Left lung (tissue), 14 donors: ENCODE measurements at places on chromosomes 2 and 18. TPM values are rescaled to one million over a fixed set of nuclear protein-coding genes. Genes with fewer than 3 reads are reported as not detected.

DNA sequence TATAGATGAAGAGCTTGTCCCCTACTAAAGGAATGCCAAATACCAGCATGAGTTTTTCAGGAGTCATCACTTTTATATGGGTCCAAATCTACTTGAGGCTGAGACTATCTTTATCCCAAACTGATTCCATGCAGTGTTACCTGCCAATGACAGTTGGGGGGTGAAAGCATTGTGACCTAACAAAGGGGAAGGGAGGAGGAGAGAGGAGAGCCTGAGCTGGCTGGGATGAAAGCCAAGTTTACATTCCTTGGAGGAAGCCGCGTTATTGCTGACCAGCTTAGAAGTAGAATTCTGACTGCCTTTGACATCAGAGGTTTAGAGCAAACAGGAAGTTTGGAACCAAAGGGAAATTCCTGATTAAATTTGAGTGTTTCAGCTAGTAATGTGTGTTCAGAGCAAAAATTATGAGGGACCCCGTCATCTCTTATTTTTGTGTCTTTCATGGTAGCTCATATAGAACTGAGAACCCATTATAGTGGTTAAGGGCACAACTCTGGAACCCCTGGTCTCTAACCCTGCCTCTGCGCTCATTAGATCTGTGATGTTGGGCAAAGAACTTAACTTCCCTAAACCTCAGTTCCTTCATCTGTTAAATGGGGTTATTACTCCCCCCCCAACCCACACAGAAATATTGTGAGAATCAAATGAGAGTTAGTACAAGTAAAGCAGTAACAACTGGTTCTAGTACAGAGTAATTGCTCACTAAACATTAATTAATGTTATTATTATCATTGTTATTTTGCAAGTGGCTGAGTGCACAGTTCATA, 199.3 kb upstream of the EPAS1 start:
- peak; percentile 96 for DNase-seq

The RIT2 gene
- polyA plus RNA-seq = not detected

The TXNDC9 gene
- 43.7 TPM for polyA plus RNA-seq

GRCh38 chr18:23723121-23723520, 33.9 kb downstream of the LAMA3 start:
- no peak for DNase-seq

DNA sequence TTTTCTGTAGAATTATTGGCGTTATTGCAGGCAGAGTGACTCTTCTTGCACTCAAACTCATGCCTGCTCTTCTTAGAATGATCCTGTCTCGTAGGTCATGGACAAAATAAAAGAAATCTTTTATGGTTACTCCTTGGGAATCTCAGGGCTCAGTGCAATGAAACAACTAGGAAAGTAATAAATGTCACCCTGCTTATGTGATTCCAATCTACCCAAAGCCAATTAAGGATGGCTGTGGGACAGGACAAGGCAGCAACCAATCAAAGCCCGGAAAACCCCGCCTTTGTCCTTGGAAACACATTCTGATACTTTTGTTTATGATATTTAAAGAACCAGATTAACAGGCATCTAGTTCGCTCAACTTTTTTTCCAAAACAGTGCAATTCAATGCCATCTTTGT, 53.0 kb downstream of the GRB14 start:
- no peak for DNase-seq

GRCh38 chr2:162221064-162221463, 22.2 kb downstream of the FAP start:
- DNase-seq = peak; percentile 49

The CCDC102B gene
- polyA plus RNA-seq = 16.1 TPM

DNA sequence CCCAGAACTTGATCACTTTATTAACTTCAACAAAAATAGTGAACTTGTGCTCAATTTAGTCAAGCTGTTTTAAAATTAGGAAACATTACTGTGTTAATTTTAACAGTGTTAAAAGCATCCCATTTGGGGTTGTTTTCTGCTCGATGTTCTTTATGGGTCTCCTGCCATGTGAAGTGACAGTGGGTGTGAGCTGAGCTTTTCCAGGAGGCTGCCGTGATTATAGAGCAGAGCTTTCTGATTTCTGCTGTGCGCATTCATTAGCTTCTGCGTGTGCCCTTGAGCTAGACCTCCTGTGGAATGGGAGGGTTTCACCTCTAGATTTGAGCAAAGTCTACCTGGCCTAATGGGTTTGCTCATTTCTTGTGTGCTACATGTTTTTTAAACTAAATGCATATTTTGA, 121.5 kb downstream of the WDSUB1 start:
- DNase-seq = peak; percentile 53

The TMEM163 gene
- polyA plus RNA-seq = 11.2 TPM

DNA sequence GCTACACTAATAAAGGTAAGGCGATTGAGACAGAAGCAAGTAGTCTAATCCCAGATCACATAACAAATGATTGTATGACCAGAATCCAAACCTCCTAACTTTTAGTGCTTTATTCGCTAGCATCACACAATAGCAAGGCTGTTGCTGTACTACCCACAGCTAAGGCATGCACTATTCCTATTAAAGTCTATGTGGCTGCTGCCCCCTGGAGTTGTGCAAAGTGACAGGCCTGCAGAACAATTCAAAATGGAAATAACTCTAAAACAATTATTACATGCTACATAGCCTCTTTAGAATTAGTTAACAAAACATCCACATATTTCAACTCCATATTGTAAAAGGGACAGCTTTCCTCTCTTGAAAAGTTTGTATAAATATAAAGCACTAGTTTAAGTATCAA, 6.0 kb downstream of the ERBB4 start:
- no peak for DNase-seq

GRCh38 chr18:68839701-68840100, 41.8 kb downstream of the CCDC102B start:
- DNase-seq = no peak

DNA sequence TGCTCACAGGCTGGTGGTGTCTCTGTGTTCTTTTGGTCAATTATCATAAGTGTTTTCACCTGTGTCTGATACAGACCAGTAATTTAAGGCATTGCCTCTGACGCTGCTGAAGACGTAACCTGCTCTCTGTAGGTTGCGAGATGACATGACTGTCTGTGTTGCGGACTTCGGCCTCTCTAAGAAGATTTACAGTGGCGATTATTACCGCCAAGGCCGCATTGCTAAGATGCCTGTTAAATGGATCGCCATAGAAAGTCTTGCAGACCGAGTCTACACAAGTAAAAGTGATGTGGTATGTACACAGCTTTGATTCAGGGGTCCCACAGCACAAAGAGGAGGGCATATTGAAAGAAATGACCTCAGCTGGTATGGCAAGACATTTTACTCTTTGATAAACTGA, 33.8 kb upstream of the TMEM87B start:
- DNase-seq = no peak

DNA sequence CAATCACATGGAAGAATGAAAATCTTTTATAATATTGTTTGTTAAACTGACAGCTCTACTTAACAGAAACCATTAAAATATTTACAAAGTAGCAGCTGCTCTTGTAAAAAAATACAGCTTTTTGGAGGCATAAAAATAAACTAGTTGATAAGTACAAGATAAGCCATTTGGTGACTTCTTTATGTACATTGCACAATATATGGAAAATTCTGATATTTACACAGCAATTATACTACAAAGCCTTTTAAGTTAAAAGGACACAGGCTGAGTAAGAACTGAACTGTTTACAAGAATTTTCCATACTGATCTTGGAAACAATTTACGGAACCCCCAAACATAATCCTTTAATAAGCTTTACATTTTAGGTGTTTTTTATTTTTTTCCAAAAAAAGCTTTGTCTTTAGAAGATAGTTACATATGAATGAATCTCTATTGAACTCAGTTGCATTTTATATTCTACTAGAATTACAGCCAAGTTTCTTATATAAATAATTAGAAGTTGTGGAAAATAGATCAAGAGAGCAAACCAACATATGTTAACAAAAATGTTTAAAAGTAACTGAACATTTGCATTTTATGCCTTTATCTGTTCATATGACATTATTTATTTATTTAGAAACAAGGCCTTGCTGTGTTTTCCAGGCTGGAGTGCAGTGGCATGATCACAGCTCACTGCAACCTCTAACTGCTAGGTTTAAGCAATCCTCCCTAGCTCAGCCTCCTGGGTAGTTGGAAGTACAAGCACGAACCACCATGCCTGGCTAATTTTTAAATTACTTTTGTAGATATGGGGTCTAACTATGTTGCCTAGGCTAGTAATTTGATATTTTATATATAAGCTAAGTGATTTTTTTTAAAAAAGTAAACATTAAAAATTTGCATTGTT, 142.5 kb downstream of the OTX1 start:
- DNase-seq = no peak

- no peak for DNase-seq
Measured at GRCh38 chr2:1945819-1946218, 201.5 kb upstream of the PXDN start.

DNA sequence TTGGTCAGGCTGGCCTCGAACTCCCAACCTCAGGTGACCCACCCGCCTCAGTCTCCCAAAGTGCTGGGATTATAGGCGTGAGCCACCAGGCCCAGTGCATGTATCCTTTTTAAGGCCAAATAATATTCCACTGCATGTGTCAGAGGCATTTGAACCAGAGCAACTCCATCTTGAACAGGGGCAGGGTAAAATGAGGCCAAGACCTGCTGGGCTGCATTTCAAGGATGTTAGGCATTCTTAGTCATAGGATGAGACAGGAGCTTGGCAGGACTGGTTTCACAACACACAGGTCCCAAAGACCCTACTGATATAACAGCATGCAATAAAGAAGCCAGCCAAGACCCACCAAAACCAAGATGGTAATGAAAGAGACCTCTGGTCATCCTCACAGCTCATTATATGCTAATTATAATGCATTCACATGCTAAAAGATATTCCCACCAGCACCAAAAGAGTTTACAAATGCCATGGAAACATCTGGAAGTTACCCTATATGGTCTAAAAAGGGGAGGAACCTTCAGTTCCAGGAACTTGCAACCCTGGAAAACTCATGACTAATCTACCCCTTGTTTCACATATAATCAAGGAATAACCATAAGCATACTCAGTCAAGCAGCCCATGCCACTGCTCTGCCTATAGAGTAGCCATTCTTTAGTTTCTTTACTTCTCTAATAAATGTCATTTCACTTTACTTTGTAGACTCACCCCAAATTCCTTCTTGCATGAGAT, 204.6 kb downstream of the RAB3GAP1 start:
- no peak for DNase-seq

GRCh38 chr2:59032499-59032898, 791.4 kb upstream of the FANCL start:
- no peak for DNase-seq

- no peak for DNase-seq
Measured at GRCh38 chr18:28823506-28824182, 646.7 kb upstream of the CDH2 start.

The AQP12A gene
- polyA plus RNA-seq = not detected

DNA sequence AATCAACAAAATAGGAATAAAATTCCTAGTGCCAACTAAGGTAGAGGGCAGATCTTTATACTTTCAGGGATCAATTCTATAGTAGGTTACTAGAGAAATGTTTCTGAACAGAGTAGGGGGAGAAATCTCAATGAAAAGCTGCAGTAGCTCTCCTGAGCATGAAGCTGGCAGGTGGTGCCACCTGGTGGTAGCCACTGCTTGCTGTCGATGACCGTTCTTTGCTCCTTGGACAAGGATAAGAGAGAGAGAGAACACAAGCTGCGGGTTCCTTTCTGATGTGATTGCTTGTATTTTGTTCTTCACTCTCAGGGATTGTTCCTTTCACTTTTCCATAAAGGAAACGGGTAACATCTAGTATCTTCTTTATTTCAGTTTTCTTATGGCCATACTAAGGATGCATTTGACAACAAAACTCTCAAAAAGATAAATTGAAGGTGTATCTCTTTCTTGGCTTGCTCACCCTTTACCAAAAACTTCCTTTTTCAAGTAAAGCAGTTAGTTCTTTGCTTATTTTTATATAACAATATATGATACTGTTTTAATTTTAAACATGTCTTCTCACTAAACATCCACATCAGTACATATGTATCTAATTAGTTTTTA, 18.6 kb upstream of the MRPL19 start:
- DNase-seq = peak; percentile 59

The DCDC2C gene
- not detected for polyA plus RNA-seq

- no peak for DNase-seq
Measured at GRCh38 chr2:222039821-222040220, 259.0 kb downstream of the PAX3 start.

DNA sequence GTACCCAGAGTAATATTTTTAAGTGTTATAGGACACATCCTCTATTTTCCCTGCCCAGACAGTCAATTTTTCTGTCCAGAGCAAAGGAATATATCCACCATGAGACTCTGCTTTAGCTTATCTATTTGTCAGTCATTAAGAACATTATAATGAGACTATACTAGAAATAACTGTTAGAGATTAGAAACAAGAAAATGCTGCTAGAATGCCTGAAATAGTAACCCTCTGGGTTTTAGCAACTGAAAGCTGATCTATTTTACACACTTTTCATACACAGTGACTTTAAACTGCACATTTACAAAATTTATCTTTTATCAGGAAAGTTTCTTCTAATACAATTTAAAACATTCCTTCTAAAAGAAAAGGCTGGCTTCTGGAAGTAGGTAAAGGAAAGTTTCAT, 39.6 kb downstream of the MBD2 start:
- no peak for DNase-seq

DNA sequence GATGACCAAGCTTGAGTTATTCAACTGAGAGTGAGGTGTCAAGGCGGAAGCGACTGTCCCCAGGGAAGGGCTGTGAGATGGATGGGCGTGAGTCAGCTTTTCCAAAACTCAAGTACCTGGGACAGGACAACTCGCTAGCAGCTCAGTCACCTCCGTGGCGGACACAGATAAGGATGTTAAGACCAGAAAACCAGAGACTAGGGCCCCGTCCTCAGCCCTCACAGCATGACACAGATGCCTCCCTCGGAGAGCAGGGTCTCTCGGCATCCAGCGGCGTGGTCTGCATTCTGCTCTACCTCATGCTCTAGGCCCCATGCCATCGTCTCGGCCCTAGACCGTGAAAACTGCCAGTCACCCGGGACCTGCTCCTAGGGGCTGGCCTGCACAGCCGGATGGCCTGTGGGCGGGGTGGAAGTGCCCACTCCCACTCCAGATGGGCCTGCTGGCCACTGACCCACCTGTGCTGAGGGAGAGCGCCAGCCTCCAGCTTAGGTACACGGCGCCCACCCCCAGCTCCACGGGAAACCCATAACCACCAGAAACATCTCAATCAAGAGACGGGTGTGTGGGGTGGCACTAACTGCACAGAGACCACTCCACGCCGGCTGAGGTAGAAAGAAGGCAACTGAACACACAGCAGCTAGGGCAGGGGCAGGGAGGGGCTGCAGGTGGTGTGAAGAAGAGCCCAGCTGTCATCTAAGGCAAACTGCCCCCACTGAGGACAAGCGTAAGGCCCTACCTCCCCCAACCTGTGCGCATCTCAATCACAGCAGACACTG, 39.8 kb downstream of the ANO7 start:
- peak; percentile 43 for DNase-seq
